ENCODE measurements at places on chromosomes 7 and 10.

GRCh38 chr10:126286256-126286780 lies 102.0 kb downstream of the ADAM12 start:
- no peak for DNase-seq

GRCh38 chr10:118209215-118209614 lies 132.9 kb downstream of the FAM204A start:
- no peak for DNase-seq

- no peak for DNase-seq
These were observed 59.3 kb upstream of the GRB10 start for GRCh38 chr7:50842041-50842440.

DNA sequence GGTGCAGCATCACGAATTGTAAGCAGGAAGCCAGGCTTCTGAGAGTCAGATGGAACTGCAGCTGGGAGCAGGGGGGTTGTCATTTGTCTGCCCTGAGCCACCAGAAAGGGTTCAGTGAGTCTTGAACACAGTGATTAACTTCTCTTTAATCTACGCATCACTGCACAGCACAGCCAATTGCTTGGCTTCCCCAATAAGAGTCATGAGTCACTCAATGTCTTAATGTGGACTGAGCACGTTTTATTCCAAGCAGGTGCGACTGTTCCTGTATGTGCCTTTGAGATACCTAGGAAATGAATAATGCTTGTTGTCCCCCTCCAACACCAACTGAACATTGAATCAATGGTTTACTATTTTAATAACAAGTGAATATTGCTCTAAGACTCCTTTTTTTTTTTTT lies 26.0 kb upstream of the PLEKHA1 start:
- DNase-seq: no peak

DNA sequence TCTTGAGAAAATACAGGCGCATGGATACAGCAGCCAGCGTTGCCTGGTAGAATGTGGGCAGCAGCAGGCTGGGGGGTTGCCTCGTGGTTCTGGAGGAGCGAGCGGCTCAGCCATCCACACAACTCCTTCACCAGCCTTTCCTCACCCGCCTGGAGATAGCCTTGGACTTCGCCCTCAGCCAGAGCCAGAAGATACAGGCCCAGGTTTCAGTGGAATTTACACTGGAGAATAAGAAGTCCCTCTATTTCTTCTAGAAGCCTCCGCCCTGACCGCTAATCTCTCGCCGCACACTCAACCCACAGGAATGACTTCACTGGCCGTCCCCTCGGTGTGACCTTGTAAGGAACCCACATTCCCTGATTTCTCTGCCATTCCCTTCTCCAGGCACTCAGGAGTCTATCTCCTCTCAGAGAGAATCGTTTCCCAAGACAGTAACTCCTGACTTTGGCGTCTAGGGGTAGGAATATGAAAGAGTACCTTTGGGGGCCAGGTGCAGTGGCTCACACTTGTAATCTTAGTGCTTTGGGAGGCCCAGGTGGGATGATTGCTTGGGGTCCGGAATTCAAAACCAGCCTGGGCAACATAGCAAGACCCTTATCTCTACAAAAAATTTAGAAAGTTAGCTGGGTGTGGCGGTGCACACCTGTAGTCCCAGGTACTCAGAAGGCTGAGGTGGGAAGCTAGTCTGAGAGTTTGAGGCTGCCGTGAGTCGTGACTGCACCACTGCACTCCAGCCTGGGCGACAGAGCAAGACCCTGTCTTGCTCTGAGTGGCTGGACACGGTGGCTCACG lies 52.0 kb upstream of the ECHDC3 start:
- no peak for DNase-seq

DNA sequence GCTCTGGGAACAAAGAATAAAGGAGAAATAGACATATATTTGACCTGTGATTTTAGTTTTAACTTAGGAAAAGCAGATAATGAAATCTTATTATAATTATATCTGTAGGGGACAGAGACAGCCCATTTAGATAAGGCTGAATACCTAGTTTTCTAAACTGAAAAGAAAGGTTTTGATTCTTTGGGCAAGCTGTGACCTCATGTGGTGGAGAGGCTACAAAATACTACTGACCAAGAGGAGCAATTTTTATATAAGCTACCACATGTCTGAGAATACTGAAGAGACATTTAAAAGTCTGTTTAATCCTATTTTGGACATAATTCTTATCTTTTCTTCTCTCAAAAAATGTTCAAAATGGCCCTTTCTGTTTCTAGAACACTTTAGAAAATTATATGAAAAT lies 271.0 kb downstream of the MTERF1 start:
- DNase-seq: no peak

Data from NCI-H748 treated with DMSO at 0.1 percent for 48 hours (cell line).